ENCODE measurements at places on chromosomes 11 and 22.

- DNase-seq: no peak
Measured at GRCh38 chr22:45832180-45832579, 144.8 kb downstream of the WNT7B start.

- DNase-seq: no peak
Measured at GRCh38 chr11:93704237-93704636, 37.1 kb downstream of the TAF1D start.

GRCh38 chr11:129386795-129387397 lies 11.2 kb downstream of the BARX2 start:
- DNase-seq: no peak

GRCh38 chr22:31193092-31193491 lies 19.0 kb upstream of the LIMK2 start:
- DNase-seq: no peak

DNA sequence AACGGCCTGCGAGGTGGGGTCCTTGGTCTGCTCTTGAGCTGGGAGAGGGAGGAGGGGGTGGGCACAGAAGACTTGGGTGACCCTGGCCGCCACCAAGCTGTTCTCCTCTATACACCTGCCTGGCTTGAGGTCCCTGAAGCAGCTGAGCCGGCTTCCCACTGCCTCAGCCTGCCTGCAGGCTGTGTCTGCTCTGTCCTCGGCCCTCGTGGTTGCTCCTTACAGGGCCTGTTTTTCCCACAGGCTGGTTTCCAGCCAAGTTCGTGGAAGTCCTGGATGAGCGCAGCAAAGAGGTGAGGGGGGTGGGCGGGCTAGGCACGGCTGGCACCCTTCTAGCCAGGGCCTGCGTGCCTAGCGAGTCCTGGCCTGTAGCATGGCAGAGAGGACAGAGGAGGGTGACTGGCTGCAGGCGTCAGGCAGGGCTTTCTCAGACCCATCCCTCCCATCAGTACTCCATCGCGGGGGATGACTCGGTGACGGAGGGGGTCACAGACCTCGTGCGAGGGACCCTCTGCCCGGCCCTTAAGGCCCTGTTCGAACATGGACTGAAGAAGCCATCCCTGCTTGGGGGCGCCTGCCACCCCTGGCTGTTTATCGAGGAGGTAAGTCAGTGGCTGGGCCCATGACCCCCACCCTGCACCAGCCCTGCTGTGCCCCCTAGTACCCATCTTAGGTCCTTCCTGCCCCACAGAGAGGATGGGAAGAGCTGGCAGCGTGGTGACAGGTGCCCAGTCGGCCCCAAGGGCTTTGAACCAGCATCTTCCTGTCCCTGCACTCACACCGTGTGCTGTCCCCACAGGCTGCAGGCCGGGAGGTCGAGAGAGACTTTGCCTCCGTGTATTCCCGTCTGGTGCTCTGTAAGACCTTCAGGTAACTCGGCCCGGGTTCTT lies 37.7 kb downstream of the SGSM3 start:
- no peak for DNase-seq

GRCh38 chr11:73625696-73626318 lies 20.6 kb upstream of the PLEKHB1 start:
- DNase-seq: peak; percentile 66

DNA sequence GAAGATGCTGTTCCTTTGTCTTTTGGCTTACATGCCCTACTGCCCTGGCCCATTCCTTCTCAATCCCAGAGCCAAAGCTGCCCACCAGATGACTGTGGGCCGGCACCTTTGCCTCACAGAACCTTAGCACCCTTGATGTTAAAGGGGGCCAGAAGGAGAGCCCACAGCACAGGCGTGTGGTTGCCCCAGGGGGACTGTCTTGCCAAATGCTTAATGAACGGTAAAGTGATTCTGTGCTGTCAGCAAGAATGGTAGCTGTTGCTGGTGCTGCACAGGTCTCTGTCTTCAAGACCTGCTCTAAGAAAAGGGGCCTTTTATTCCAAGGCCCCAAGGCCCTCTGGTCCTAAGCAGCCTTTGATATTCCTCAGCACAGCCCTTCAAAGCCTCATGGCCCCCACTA lies 113.3 kb downstream of the MORC2 start:
- no peak for DNase-seq

GRCh38 chr11:69510471-69511357 lies 29.3 kb downstream of the LINC01488 start:
- DNase-seq: no peak

- no peak for DNase-seq
Measured at GRCh38 chr22:26904483-26904882, 247.1 kb downstream of the MIAT start.

GRCh38 chr22:39980596-39980995 lies 14.2 kb upstream of the FAM83F start:
- no peak for DNase-seq

- no peak for DNase-seq
Measured at GRCh38 chr11:101880222-101880621, 34.6 kb upstream of the CEP126 start.

- DNase-seq: no peak
Measured at GRCh38 chr22:36395055-36395849, 7.5 kb upstream of the MYH9 start.

- no peak for DNase-seq
Measured at GRCh38 chr11:67611704-67612587, 5.2 kb downstream of the NDUFV1 start.

DNA sequence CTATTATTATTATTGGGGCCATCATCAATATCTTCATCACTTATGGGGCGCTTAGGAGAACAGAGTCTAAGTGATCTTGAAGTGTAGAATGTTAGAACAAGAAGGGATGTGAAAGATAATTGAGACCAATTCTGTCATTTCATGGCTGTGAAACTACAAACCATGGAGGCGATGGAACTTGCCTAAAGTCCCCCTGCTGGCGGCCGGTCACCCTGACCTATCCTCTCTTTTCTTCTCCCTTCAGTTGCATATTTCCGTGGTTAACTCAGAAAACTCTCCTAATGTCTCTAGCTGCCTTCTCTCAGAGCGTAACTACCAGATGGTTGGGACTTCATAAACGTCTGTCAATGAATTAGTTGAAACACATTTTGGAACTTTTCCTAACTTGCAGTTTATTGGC lies 6.6 kb upstream of the OR4B1 start:
- DNase-seq: no peak

DNA sequence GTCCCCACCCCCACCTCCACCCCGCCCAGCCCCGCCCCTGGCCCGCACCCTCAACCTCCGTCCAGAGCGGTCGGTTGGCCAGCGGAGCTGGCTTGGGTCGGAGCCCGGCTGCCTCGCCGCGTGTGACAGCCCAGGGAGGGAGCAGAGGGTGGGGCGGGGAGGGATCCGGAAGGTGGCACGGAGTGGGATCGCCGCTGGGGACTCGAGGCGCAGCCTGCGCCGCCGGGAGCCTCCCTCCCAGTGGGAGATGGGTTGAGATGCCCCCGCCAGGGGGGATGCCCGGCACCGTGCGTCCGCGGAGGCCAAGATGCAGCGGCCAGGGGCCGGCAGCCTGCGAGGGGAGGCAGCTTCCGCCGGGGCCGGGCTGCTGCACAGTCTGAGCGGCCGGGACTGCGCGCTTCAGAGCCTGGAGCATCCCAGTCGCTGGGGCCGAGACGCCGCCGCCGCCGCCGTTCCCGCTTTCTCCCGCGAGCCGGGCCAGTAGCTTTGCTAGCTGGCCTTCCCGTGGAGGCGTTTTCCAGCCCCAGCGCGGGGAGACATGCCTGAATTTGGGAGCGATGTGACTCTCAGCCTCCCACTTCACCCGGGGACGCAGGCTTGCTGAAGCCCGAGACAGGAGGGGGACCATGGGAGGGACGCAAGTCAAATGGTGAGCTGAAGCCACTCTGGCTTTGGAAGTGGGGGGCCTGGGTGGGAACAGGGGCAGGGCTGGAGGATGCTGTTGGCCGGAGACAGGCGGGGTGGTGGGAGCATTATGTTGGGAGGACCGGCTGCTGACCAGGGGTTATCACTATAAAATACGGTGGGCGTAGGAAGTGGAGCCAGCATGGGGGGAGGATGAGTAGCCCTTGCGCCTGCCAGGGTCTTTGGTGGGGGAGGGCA lies 40.2 kb downstream of the DIXDC1 start:
- DNase-seq: peak; percentile 73

DNA sequence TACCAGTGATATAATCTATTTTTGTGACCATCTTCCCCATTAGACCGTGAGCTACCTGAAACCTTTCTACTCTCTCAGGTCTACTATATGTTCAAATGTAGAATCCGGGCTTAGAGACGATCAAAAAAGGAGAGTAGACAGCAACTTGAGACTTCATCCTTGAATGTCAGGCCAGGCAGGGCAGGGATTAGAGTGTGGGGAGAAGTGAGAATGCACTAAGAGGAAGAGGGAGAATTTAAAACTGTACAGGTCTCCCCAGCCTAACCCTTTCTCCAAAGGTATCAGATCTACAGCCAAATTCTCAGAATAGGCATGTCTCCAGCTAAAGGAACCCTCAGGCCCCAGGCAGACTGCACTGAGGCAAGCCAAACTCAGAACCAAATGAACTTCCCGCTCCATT lies 935 bp downstream of the LAMTOR1 start:
- no peak for DNase-seq

DNA sequence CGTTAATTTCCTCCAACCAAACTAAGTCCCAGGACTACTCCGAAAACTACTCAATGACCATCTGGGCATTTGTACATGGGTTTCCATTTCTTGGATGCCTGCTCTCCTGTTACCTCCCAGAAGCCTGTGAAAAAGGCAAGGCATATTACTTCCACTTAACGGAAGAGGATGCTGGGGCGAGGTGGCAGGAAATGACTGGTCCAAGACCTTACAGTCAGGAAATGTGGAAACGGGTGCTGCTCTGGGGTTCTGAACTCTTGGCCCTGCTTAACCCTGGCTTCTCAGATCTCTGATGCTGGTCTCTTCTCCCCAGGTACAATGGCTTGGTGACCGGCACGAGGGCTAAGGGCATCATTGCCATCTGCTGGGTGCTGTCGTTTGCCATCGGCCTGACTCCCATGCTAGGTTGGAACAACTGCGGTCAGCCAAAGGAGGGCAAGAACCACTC lies 12.9 kb downstream of the ADORA2A start:
- no peak for DNase-seq

DNA sequence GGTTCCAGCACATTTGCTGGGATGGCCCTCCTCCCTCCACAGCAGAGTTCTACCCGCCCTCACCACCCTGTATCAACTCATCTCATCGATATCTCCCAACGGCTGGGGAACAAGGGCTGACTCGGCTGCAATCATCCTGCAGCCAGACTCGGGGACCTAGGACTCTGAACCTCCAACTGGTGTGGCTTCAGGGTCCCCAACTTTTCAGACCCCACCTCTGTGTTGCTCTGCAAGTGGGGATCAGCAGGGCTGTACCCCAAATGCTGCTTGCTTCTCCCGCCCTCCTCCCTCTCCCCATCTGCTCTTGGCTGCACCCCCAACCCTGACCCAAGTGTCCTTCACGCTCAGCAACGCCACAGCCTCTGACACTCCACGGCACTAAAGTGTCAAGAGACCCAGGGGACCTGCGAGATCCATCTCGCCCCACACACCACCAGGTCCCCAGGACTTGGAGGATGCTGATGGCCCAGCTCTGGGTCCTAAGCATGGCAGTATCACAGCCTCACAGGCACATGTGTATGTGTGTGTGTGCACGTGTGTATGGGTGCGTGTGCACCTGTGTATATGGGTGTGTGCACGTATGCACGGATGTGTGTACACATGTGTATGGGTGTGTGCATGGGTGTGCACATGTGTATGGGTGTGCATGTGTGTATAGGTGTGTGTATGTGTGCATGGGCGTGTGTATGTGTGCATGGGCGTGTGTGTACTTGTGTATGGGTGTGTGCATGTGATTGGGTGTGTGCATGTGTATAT lies 26.4 kb downstream of the KCNQ1 start:
- no peak for DNase-seq

DNA sequence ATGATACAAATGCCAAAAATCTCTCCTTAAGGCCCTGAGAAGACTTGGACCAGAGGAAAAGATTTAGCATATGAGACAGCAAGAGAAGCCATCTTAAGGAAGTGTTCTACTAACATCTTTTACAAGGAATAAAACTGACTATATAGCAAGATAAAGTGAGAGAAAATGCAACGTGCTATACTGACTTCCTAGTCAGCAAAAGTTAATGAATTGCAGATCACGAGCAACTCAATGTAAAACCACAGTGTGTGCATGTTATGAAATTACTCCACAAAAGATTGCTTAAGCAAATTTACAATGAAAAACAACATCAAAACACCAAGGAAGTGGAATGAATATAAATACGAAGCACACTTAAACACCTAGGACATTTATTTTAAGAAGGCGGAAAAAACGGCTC lies 187.5 kb downstream of the CADM1 start:
- DNase-seq: no peak

- no peak for DNase-seq
Measured at GRCh38 chr11:118241764-118242098, 10.4 kb downstream of the MPZL3 start.

GRCh38 chr11:128519338-128519737 lies 68.0 kb downstream of the ETS1 start:
- no peak for DNase-seq

GRCh38 chr11:95345651-95346050 lies 114.6 kb upstream of the SESN3 start:
- no peak for DNase-seq

DNA sequence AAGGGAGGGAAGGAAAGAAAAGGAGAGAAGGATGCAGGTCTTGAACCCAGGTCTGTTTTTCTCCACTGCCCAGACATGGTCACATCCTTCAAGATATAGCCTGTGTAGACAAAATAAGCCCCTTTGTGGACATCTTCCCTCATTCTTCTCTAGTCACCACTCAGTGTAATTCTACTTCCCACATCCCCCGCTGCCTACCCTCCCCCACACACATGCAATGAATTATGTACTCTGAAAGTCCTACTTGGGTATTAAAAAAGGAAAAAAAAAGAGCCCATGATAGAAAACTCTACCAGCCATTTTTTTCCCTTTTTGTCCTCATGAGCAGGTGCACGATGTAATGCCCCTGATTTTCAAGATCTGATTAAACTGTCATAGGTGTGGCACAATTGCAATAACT lies 346.0 kb downstream of the MN1 start:
- no peak for DNase-seq

GRCh38 chr11:10973416-10973815 lies 115.6 kb upstream of the ZBED5 start:
- no peak for DNase-seq

- DNase-seq: no peak
Measured at GRCh38 chr11:13963949-13964770, 1.6 kb downstream of the SPON1 start.

DNA sequence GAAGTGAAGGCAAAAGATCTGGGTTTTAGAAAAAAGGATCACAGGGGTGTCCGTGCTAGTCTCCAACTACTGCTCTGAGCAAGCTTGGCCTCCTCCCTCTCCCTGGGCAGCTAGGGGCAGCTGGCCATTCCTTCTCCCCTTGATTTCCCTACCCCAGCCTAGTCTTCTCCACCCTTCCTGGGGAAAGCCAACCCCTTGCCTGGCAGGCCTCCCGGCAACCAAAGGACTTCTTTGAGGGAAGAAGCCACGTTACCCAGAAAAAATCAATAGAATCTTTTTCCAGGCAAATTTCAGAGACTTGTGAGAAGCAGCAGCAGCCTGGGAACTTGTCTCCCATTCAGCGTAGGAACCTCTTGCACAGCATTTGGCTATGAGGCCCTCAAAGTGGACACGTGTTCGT lies 91.5 kb downstream of the MIAT start:
- no peak for DNase-seq
